A549 (cell line): ENCODE measurements at places on chromosomes 7 and 10. TPM values are rescaled to one million over a fixed set of nuclear protein-coding genes. Genes with fewer than 3 reads are reported as not detected.

GRCh38 chr10:105042906-105043552 lies 401.9 kb downstream of the SORCS3 start:
- DNase-seq: no peak

GRCh38 chr10:60197206-60197605 lies 192.5 kb downstream of the ANK3 start:
- no peak for DNase-seq

- DNase-seq: peak; percentile 78
Observed at GRCh38 chr7:2309889-2310331, 4.3 kb downstream of the SNX8 start.

- DNase-seq: no peak
Observed at GRCh38 chr10:108003061-108003460, 838.6 kb upstream of the SORCS1 start.

DNA sequence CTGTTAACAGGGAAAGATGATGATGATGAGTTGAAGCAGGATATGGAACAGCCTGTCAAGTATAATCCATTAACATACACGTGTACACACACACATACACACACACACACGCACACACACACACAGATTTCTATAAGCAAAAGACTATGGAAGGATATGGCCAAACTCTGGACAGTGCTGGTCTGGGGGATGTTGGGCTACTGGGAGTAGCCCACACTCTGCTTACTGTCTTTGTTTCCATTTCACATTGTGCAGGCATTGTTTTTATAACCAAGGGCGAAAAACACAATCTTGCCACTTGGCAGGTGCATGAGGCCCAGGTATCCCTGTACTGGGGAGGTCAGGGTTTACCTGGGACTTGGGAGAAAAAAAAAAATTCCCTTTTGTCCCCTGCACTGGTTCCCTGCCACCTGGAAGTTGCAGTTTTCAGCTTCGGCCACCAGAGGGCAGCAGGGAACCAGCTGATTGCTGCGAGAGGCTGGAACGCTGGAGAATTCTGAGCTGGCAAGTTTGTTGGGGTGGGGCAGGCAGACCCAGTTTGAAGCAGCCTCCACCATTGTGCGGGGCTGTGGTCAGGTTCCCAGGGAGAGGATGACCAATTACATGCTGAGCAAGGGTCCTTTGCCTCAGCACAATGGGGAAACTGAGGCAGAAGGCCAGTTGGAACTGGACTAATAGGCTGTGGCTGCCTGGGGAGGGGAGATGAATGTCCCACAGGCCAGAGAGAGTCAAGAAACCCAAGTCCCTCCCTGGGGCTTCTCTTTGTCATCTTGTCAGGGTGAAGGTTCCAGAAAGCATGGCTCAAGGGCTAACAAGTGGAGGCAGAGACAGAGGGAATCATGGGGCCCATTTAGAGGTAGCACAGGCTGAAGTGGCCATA lies 27.3 kb downstream of the PPIF start:
- peak; percentile 85 for DNase-seq

GRCh38 chr10:73871295-73872189 lies 2.8 kb downstream of the CAMK2G start:
- no peak for DNase-seq

DNA sequence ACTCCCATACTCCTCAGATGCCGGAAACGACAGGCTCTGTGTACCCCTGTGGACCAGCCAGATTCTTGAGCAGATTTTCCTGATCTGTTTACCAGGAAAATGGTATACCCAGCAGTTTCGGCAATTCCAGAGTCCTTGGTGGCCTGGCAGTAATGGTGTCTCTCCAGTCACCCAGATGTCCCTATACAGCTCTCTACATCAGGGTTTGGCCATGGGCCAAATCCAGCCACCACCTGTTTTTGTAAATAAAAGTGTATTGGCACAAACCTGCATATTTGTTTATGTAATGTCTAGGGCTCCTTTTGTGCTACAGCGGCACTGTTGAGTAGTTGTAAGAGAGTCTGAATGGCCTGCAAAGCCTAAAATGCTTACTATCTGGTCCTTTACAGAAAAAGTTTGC lies 491.3 kb downstream of the RPS24 start:
- DNase-seq: no peak

GRCh38 chr7:56483861-56484550 lies 367.8 kb upstream of the NUPR2 start:
- DNase-seq: no peak

Gene GPNMB
- polyA plus RNA-seq: 2.7 to 3.5 TPM (median 3.3 TPM) in 3 replicates

Gene LEP
- polyA plus RNA-seq: not detected in 3 replicates
